ENCODE measurements at places on chromosomes 6 and 20.

- DNase-seq: peak; percentile 17
These were observed 39.1 kb downstream of the PGM3 start for GRCh38 chr6:83153883-83154521.

DNA sequence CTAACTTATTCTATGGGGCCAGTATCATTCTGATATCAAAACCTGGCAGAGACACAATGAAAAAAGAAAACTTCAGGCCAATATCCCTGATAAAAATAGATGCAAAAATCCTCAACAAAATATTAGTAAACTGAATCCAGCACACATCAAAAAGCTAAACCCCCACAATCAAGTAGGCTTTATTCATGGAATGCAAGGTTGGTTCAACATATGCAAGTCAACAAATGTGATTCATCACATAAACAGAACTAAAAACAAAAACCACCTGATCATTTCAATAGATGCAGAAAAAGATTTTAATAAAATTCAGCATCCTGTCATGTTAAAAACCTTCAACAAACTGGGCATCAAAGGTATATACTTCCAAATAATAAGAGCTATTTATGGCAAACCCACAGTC is 133.9 kb upstream of the SSTR4 start:
- DNase-seq: no peak

- no peak for DNase-seq
These were observed 572 bp downstream of the ZNF341 start for GRCh38 chr20:33732166-33732970.

GRCh38 chr20:2538931-2539720 is 2.8 kb downstream of the TMC2 start:
- no peak for DNase-seq

- DNase-seq: peak; percentile 67
These were observed 45.1 kb downstream of the BCAS1 start for GRCh38 chr20:54025251-54025771.

GRCh38 chr6:167474725-167475124 is 149.8 kb downstream of the TTLL2 start:
- DNase-seq: no peak

GRCh38 chr20:37007898-37008649 is 56.6 kb upstream of the SAMHD1 start:
- no peak for DNase-seq

DNA sequence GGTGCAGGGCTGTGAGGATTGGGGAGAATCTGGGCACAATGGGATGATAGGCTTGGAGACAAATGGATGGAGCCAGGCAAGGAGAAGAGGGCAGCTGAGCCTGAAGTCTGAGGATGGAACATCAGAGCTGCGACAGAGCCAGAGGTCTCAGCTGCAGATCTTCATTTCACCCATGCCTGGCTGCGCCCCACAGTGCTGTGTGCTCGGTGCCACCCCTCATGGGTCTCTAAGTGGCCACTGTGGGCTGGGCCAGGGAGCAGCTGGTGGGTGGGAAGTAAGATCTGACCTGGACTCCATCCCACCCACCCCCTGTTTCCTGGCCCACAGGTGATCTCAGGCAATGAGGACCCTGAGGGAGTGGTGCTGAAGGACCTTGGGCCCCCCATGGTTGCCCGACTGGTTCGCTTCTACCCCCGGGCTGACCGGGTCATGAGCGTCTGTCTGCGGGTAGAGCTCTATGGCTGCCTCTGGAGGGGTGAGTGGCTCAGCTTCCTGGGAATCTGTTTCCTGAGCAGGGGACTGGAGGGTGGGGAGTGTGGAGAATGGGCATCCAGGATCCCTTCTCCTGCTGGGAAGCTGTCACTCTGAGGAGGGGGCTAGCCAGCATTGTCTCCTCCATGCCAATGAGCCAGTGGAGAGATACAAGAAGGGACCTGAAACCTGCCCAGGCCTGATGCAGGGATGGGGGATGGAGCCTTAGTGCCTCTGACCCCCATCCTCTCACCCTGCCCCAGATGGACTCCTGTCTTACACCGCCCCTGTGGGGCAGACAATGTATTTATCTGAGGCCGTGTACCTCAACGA is 6.5 kb downstream of the DDR1 start:
- DNase-seq: no peak
